B cell (primary cell): ENCODE measurements at places on chromosomes 1 and 21. TPM values are rescaled to one million over a fixed set of nuclear protein-coding genes. Genes with fewer than 3 reads are reported as not detected.

MUL1 gene
- total RNA-seq = 23.9 and 24.6 TPM in 2 replicates

PTPN7 gene
- 16.0 and 16.5 TPM in 2 replicates for total RNA-seq

CAPN9 gene
- total RNA-seq = not detected in 2 replicates

TRIM17 gene
- total RNA-seq = 0.17 TPM in 1 of 2 replicates, not detected in the other

MMEL1 gene
- total RNA-seq = 0.22 TPM in 1 of 2 replicates, not detected in the other

LRRIQ3 gene
- 1.4 and 2.2 TPM in 2 replicates for total RNA-seq

ACBD3 gene
- total RNA-seq = 60.6 and 73.9 TPM in 2 replicates

UCK2 gene
- total RNA-seq = 11.5 and 12.6 TPM in 2 replicates
